HCT116 (cell line): ENCODE measurements at places on chromosomes 6 and 20. TPM values are rescaled to one million over a fixed set of nuclear protein-coding genes. Genes with fewer than 3 reads are reported as not detected.
A peak's percentile ranks its signal among the peaks of the same experiment; 100 is the strongest.

GRCh38 chr20:50112512-50113419, at the start of gene UBE2V1:
TSS of gene UBE2V1 (minus strand) at chr20:50113150. CDS start at chr20:50113128, 22 bp downstream.
- H3K4me3 ChIP-seq: peak within 1 kb of the TSS; percentile 90
- peak within 1 kb of the TSS; percentile 70 for H3K27ac ChIP-seq
- H3K27me3 ChIP-seq: no peaks in the 10 kb centered on the region
- peaks cover 5% of the 10 kb centered on the region; the same call in 1 of the 2 replicates for H3K36me3 ChIP-seq
- peaks cover 69% of the 10 kb centered on the region for H3K4me1 ChIP-seq

DNA sequence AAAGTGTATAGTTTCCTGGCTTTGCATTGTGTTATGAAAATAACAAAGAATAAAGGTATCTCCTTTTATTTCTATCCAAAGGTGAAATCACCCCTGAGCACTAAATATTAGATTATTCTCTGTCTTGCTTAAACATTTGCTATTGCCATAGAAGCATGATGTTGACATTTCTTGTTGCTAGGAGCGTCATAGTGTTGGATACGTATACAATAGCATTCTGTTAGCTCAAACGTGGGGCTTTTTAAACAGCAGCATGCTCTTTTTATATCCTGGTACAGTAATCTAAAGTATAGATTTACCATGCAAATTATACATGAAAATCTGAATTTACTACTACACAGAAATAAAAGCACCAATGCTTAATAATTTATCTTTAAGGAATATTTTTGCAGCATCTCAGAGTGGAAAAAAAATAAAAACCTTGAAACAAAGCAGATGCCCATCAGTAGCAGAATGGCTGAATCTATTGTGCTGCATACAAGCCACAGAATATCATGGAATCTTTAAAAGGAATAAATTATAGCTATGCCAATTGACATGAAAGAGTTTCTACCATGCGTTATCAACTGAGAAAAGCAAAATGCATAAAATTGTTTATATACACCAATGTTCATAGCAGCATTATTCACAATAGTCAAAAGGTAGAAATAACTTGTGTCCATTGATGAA, 9.6 kb upstream of the HSF2 start:
- H3K4me1 ChIP-seq: no peaks in the 10 kb centered on the region
- H3K27ac ChIP-seq: no peak overlapping the region
- H3K27me3 ChIP-seq: no peaks in the 10 kb centered on the region
- H3K36me3 ChIP-seq: no peaks in the 10 kb centered on the region
- no peak overlapping the region for H3K4me3 ChIP-seq
- no peak for DNase-seq

DNA sequence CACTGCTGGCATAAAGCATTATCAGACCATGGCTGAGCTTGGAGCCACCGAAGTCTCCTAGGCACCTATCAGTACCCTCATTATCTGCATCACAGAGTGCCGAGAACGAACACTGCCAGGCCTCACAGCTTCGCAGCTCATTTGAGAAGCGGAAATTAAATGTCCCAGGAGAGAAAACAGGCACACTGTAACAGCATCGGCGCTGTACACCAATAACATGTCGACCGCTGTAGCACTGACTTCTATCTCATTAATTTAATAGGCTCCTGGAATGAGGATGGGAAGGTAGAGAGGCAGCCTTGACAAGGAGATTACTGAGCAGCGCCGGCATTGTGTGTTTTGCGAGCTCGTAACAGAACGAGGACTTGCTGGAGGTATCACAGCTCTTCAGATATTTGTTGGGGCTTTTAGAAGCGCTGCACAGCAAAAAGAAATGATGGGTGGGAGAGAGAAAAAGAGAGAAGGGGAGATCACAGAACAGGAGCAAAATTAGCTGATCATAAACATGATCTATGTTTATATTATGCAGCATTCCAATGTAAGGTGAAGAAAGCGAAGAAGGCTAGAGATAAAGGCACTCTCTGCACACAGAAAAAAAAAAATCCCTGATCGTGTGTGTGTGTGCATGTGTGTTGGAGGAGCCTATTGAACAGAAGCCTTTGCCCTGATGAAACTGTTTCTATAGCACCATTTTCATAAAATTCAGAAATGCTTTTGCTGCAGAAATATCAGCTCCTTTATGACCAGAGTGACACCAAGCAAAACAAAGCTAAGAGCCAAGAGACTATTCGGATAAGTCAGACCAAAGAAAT, 29.2 kb downstream of the ID4 start:
- peaks cover 14% of the 10 kb centered on the region for H3K4me1 ChIP-seq
- H3K27ac ChIP-seq: no peak overlapping the region
- no peaks in the 10 kb centered on the region for H3K36me3 ChIP-seq
- no peak overlapping the region for H3K4me3 ChIP-seq
- DNase-seq: no peak

DNA sequence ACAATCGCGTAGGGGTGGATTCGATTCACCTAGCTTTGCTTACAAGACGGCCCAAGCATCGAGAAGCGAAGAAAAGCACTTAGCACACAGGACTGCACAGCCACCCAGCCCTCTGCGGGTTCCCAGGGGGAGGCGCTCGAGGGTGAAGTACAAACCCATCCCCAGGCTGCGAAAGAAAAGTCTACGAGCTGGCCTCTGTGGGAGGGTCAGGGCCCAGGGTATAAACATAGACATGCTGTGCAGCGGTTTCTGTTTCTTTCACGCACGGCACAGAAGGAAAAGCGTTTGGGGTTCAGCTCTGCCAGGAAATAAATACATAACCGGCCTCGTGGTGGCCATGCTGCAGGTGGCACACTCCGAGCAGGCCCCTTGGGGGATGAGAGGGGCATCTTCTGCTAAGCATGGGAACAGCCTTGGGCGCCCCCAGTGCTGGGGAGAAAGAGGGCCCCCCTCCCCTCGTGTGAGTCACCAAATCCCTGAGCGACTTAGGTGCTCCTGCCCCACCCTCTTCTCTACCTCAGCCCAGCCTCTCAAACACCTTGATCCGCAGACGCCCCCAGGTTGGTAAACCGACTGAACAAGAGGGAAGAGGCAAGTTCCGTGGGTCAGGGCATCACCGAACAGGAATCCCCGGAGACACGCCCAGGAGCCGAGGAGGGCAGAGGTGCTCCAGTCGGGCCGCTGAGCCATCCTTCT, 91.6 kb upstream of the RIPOR2 start:
- no peaks in the 10 kb centered on the region for H3K4me1 ChIP-seq
- no peak overlapping the region for H3K4me3 ChIP-seq
- H3K36me3 ChIP-seq: no peaks in the 10 kb centered on the region
- H3K27ac ChIP-seq: no peak overlapping the region
- H3K27me3 ChIP-seq: no peaks in the 10 kb centered on the region

DNA sequence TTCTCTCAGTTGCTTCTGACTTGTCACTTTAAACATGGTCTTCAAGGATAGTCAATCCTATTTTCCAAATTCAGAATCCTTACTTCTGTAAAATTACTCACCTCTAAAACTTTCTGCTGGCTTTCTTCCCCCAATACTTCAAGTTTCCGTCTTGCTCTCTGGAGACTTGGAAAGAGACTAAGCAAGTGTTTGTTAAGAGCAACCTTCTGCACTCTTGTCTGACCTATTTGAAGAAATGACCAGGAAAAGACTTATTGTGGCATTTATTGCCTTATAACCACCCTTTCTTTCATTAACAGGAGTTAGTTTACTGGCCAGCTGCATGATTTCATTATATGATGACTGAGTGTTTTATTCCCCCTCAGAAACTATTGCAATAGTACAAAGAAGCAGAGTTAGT, 181.0 kb downstream of the TBC1D7 start:
- no peaks in the 10 kb centered on the region for H3K36me3 ChIP-seq
- H3K27me3 ChIP-seq: peaks cover 45% of the 10 kb centered on the region
- no peak for DNase-seq

GRCh38 chr6:22079783-22080182, 217.1 kb downstream of the PRL start:
- no peak for DNase-seq
- no peaks in the 10 kb centered on the region for H3K4me1 ChIP-seq
- no peak overlapping the region for H3K27ac ChIP-seq
- H3K27me3 ChIP-seq: no peaks in the 10 kb centered on the region
- no peaks in the 10 kb centered on the region for H3K36me3 ChIP-seq
- H3K4me3 ChIP-seq: no peak overlapping the region

DNA sequence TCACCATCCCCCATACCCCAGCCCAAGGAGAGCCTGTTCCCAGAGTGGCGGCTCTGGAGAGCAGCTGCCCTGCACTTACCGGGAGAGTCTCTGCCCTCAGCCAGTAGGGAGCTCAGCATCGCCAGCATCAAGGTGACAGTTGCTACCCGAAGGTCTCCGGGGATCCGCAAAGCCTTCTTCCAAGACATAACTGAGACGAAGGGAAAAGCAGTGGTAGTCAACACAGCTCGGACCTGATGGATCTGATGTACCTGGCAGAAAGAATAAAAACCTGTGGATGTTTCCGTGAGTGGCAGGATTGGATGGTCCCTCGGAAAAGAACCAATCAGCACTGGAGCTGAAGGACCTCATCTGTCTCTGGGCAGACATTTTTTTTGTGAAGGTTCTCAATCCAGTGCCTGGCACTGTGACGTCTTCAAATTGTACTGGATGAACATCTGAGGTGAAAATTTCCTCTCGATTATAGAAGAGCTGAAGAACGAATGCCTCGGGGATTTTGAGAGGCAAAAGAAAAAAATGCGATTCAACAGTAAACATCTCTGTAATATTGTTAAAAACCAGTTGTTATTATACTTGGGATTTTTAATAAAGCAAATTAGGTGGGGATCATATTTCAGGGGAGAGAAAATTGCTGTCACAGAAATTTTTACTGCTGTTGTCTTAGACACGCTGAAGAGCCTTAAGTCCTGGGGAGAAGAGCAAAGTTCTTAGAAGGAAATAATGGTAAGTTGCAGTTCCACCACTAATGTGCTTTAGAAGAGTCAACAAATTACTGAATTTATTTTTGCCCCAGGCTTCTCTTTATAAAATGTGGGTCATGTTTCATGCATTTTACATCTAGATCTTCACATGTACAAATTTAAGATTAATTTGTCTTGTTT, at the start of gene HLA-DQB1:
HLA-DQB1 (minus strand) TSS at position 238 of the 881 bp plus-strand sequence; CDS start at position 188, 50 bp downstream.
- H3K27me3 ChIP-seq: no peaks in the 10 kb centered on the region
- H3K4me1 ChIP-seq: no peaks in the 10 kb centered on the region
- H3K4me3 ChIP-seq: peak within 1 kb of the TSS; percentile 37
- peak; percentile 75 for DNase-seq
- no peak within 1 kb of the TSS for H3K27ac ChIP-seq

DNA sequence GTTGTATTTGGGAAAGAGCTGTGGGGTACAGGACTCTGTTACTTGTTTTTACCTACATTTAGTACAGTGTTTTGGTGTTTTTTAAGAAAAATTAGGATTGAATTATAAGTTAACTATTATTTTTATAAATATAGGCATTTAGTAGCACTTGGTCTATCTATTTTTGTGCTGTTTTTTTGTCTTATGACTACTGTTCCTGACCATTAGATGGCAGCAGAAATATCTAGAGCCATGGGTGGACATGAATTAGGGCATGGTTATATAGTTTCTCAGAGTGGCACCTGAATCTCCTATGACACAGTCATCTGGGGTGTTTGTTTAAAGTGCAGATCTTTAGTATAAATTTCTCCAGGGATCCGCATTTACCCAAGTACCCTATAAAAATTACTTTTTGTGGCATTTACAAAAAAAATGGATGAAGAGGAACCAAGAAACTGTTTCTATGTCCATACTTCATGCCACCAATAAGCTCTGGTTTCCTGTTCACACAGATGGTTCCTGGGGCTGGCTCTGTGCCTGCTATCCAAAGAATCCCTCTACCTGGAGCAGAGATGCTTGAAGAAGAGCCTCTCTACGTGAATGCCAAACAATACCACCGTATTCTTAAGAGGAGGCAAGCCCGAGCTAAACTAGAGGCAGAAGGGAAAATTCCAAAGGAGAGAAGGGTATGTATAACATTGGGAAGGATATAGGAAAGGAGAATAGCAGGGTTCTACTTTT, 19.8 kb downstream of the NFYA start:
- peaks cover 44% of the 10 kb centered on the region for H3K36me3 ChIP-seq
- no peak overlapping the region for H3K27ac ChIP-seq
- no peaks in the 10 kb centered on the region for H3K4me1 ChIP-seq
- H3K4me3 ChIP-seq: no peak overlapping the region
- no peak for DNase-seq
- no peaks in the 10 kb centered on the region for H3K27me3 ChIP-seq

DNA sequence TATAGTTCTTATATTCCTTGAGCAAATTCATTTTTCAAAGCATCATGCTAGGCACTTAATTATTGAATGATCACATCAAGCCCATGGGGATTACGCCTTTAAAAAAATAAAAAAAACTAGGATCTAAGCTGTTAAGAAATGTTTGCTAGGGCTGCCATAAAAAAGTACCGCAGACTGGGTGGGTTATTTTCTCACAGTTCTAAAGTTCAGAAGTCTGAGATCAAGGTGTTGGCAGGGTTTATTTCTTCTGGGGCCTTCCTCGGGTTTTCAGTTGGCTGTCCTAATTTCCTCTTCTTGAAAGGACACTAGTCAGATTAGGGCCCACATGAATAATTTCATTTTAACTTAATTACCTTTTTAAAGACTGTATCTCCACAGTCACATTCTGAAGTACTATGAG, 165.6 kb upstream of the RIMS1 start:
- no peaks in the 10 kb centered on the region for H3K27me3 ChIP-seq
- no peak overlapping the region for H3K4me3 ChIP-seq
- DNase-seq: no peak
- no peaks in the 10 kb centered on the region for H3K4me1 ChIP-seq
- no peak overlapping the region for H3K27ac ChIP-seq

DNA sequence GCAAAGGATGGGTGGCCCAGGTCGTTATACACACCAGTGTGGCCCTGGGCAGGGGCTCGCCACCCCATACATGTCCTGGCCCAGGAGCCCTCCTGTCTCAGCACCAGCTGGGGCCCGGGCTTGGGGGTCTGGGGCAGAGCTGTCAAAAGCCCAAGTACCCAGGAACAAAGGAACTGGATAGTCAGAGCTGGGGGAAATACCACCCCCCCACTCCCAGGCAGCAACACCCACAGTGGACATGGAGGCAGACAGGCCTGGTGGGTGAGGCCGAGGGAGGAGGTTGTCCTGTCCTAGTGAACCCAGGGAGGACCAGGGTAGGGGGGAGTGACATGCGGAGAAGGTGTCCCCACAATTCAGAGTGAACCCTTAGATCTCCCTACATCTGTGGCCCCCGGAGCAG, 406.5 kb downstream of the CDH4 start:
- no peaks in the 10 kb centered on the region for H3K36me3 ChIP-seq
- no peak for DNase-seq
- H3K27ac ChIP-seq: no peak overlapping the region
- no peak overlapping the region for H3K4me3 ChIP-seq
- H3K27me3 ChIP-seq: 0 out of 2 replicates have a peak, but pooled peaks cover 5% of the 10 kb centered on the region

- H3K36me3 ChIP-seq: no peaks in the 10 kb centered on the region
- DNase-seq: no peak
- H3K27me3 ChIP-seq: no peaks in the 10 kb centered on the region
- no peaks in the 10 kb centered on the region for H3K4me1 ChIP-seq
- H3K27ac ChIP-seq: no peak overlapping the region
- H3K4me3 ChIP-seq: no peak overlapping the region
Observed at GRCh38 chr6:165117806-165118205, 191.6 kb downstream of the C6orf118 start.

VGLL2 gene
- total RNA-seq: not detected

TULP4 gene
- 70.8 TPM for total RNA-seq

TMEM244 gene
- total RNA-seq: not detected

GGT7 gene
- total RNA-seq: 9.4 TPM

PBX2 gene
- 79.0 TPM for total RNA-seq

C6orf163 gene
- total RNA-seq: 1.5 TPM

FHL5 gene
- not detected for total RNA-seq

ZFP64 gene
- total RNA-seq: 16.0 TPM

DPM1 gene
- 65.5 TPM for total RNA-seq

HLA-G gene
- total RNA-seq: not detected
